ENCODE measurements at places on chromosomes 4 and X.

DNA sequence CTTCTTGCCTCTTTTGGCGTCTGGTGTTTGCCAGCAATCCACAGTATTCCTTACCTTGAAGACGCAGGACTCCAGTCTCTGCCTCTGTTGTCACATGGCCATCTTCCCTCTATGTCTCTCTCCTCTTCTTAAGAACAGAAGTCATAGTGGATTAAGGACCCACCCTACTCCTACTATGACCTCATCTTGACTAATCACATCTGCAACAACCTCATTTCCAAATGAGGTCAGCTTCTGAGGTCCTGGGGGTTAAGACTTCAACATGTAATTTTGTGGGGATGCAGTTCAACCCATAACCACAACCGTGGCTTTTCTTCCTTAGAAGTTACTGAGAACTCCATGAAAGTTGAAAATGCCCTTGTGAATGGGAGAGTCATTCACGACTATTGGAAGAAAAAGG lies 23.3 kb downstream of the TLR8 start:
- no peaks in the 10 kb centered on the region for H3K36me3 ChIP-seq
- no peaks in the 10 kb centered on the region for H3K27me3 ChIP-seq
- H3K4me3 ChIP-seq: no peak overlapping the region
- H3K4me1 ChIP-seq: no peaks in the 10 kb centered on the region

DNA sequence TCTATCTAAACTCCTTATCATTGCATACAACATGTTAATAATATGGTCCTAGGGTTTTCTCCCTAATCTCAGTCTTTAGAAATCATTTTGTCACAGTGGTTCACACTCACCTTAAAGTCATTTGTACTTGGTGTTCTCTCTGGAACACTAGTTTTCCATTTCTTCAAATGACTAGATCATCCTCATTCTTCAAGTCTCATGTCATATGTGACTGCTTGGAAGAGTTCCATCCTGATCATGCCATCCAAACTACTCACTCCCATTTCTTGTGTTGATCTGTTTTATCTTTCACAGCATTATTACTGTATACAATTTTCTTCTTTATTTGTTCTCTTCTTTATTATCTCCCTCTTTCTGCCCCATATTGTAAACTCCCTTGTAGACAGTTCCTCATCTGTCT lies 66.5 kb downstream of the HTR2C start:
- no peak overlapping the region for H3K4me3 ChIP-seq
- H3K27me3 ChIP-seq: no peaks in the 10 kb centered on the region
- H3K4me1 ChIP-seq: no peaks in the 10 kb centered on the region
- H3K36me3 ChIP-seq: no peaks in the 10 kb centered on the region

- no peak overlapping the region for H3K27ac ChIP-seq
- H3K4me3 ChIP-seq: no peak overlapping the region
- no peaks in the 10 kb centered on the region for H3K4me1 ChIP-seq
- no peaks in the 10 kb centered on the region for H3K27me3 ChIP-seq
- H3K36me3 ChIP-seq: no peaks in the 10 kb centered on the region
Measured at GRCh38 chrX:30010471-30010870, 204.9 kb upstream of the MAGEB2 start.

- H3K27ac ChIP-seq: no peak overlapping the region
- no peak overlapping the region for H3K4me3 ChIP-seq
- no peaks in the 10 kb centered on the region for H3K27me3 ChIP-seq
Measured at GRCh38 chr4:31085689-31086088, 365.5 kb downstream of the PCDH7 start.

DNA sequence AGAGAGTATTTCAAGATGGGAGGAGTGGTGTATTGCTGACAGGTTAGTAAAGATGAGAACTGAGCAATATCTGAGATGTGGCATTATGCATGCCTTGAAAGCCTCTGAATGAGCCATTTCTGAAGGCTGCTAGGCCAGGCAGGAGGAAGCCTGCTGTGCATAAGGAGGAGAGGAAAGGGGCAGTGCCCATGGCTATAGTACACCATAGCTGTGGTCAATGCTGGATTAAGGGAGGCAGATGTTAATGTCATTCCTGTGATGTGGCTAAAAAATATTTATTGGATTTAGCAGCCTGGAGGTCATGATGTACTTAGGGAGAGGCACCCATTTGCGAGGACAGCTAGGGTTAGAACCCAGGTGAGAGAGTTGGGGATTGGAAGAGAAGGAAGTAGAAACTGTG lies 130.0 kb upstream of the LNX1 start:
- no peak for DNase-seq
- no peaks in the 10 kb centered on the region for H3K36me3 ChIP-seq
- no peak overlapping the region for H3K27ac ChIP-seq
- no peak overlapping the region for H3K4me3 ChIP-seq
- peaks cover 31% of the 10 kb centered on the region for H3K27me3 ChIP-seq
- no peaks in the 10 kb centered on the region for H3K4me1 ChIP-seq

All from T-helper 17 cell (primary cell).